Activated CD4-positive, alpha-beta T cell treated with anti-CD3 and anti-CD28 coated beads, Interleukin-2, amount 10 ng/mL, durations not matched to agents 24 days and 14 days (primary cell): ENCODE measurements at places on chromosomes 11 and 22. TPM values are rescaled to one million over a fixed set of nuclear protein-coding genes. Genes with fewer than 3 reads are reported as not detected.

DNA sequence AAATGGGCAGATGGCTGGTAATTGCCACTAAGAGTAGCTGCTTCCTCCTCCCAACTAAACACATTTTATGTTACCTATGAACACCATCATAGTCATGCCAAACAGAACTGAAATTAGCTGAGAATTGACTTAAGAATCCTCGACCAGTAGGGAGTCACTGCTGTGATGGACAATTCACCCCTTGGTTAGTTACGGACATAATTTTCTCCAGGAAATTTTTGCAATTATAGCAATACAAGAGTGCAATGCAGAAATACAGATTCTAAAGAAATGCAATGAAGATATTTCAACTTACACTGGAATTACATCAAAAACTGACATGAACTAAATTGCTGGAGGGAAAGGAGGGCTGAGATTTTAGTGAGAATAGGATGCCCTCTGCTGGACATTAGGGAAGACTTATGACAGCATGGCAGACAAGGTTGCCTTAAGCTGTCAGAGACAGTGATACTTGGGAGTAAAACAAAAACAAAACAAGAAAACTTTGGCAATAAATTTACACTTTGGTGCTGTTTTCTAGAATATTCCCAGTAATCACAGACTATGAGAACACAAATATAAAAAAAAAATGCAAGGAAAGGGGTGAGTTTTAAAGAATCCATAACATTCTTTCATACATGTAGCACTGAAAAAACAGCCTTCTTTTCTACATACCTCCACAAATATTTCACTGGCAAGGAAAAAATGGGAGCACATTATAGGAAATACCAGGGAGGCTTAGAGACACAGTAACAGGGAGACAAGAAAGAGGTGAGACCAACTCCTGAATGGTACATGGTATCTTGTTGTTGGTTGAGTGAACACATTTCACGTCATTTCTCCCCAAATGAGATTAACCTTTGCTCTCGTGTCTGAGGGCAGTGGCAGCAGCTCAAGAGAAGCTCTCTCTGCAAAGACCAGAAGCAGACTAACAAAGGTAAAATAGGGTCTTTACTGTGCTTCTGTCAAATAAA lies 11.2 kb upstream of the PPP2R1B start:
- no peak overlapping the region for H3K4me3 ChIP-seq
- H3K27ac ChIP-seq: no peak overlapping the region
- no peaks in the 10 kb centered on the region for H3K27me3 ChIP-seq
- H3K36me3 ChIP-seq: peaks cover under 1% of the 10 kb centered on the region

GRCh38 chr11:111310088-111310487 lies 11.7 kb downstream of the POU2AF3 start:
- no peak for DNase-seq
- no peaks in the 10 kb centered on the region for H3K4me1 ChIP-seq
- H3K4me3 ChIP-seq: no peak overlapping the region
- H3K36me3 ChIP-seq: no peaks in the 10 kb centered on the region
- no peak overlapping the region for H3K27ac ChIP-seq

GRCh38 chr22:29727131-29727523 lies 7.3 kb downstream of the CABP7 start:
- no peaks in the 10 kb centered on the region for H3K4me1 ChIP-seq
- H3K27me3 ChIP-seq: peaks cover 5% of the 10 kb centered on the region
- no peak overlapping the region for H3K4me3 ChIP-seq
- no peaks in the 10 kb centered on the region for H3K36me3 ChIP-seq
- H3K27ac ChIP-seq: no peak overlapping the region
- DNase-seq: peak; percentile 69

- peak overlapping the region; percentile 66 for H3K4me3 ChIP-seq
- peaks cover 7% of the 10 kb centered on the region for H3K27me3 ChIP-seq
- no peaks in the 10 kb centered on the region for H3K36me3 ChIP-seq
- H3K4me1 ChIP-seq: peaks cover 42% of the 10 kb centered on the region
These were observed 841 bp upstream of the TMPRSS13 start for GRCh38 chr11:117929916-117930570.

GRCh38 chr11:33779849-33780528 lies 5.7 kb upstream of the FBXO3 start:
- H3K4me1 ChIP-seq: peaks cover 3% of the 10 kb centered on the region
- H3K4me3 ChIP-seq: no peak overlapping the region
- DNase-seq: no peak
- no peaks in the 10 kb centered on the region for H3K36me3 ChIP-seq
- H3K27me3 ChIP-seq: peaks cover 57% of the 10 kb centered on the region

- H3K4me3 ChIP-seq: no peak overlapping the region
- DNase-seq: no peak
- H3K4me1 ChIP-seq: no peaks in the 10 kb centered on the region
- no peaks in the 10 kb centered on the region for H3K27me3 ChIP-seq
These were observed 201.7 kb downstream of the ARHGAP42 start for GRCh38 chr11:100888836-100889235.

- DNase-seq: peak; percentile 63
- no peak overlapping the region for H3K27ac ChIP-seq
- peaks cover 13% of the 10 kb centered on the region for H3K27me3 ChIP-seq
- no peaks in the 10 kb centered on the region for H3K4me1 ChIP-seq
- no peaks in the 10 kb centered on the region for H3K36me3 ChIP-seq
These were observed 186.2 kb downstream of the SPON1 start for GRCh38 chr11:14148653-14149273.

- no peak overlapping the region for H3K27ac ChIP-seq
- H3K4me3 ChIP-seq: no peak overlapping the region
- no peaks in the 10 kb centered on the region for H3K36me3 ChIP-seq
- peak; percentile 53 for DNase-seq
- H3K4me1 ChIP-seq: no peaks in the 10 kb centered on the region
These were observed 19.3 kb upstream of the TMEM191C start for GRCh38 chr22:21447694-21448402.

The TEAD1 gene
- total RNA-seq: 0.49 and 0.66 TPM in 2 replicates

The SYCE3 gene
- 0.69 TPM in 1 of 2 replicates, not detected in the other for total RNA-seq

The CRYBB2 gene
- not detected in 2 replicates for total RNA-seq

The RAC2 gene
- total RNA-seq: 519 and 540 TPM in 2 replicates
